ENCODE measurements at places on chromosomes 12 and 14. TPM values are rescaled to one million over a fixed set of nuclear protein-coding genes. Genes with fewer than 3 reads are reported as not detected.

HNF1A gene
- polyA plus RNA-seq, result 2.3 TPM

- DNase-seq, result no peak
Observed at GRCh38 chr12:63038713-63039100, 103.8 kb upstream of the PPM1H start.

GRCh38 chr14:35877276-35877675, 51.1 kb downstream of the BRMS1L start:
- DNase-seq, result no peak

KRT5 gene
- polyA plus RNA-seq, result not detected

DNA sequence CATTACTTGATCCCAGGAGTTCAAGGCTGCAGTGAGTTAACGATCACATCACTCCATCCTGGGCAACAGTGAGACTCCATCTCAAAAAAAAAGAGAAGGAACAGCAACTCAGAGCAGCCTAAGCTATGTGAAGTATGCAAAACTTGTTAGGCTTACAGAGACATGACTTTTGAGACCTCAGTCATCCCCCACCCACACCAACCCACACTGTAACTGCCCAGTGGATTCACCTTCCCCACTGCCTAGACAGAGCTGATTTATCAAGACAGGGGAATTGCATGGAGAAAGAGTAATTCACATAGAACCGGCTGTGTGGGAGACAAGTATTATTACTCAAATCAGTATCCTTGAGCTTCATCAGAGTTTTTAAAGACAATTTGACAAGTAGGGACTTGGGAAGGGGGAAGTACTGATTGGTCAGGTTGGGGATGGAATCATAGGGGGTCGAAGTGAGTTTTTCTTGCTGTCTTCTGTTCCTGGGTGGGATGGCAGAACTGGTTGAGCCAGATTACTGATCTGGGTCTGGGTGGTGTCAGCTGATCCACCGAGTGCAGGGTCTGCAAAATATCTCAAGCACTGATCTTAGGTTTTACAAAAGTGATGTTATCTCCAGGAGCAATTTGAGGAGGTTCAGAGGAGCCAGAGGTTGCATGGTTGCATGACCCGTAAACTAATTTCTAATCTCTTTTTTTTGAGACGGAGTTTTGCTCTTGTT, 6.2 kb upstream of the WDR89 start:
- DNase-seq, result no peak
